Thoracic aorta (tissue), 2 donors: ENCODE measurements at places on chromosomes 1 and 21. TPM values are rescaled to one million over a fixed set of nuclear protein-coding genes. Genes with fewer than 3 reads are reported as not detected.
A peak's percentile ranks its signal among the peaks of the same experiment; 100 is the strongest.

TEDDM1 gene
- not detected for total RNA-seq

DNA sequence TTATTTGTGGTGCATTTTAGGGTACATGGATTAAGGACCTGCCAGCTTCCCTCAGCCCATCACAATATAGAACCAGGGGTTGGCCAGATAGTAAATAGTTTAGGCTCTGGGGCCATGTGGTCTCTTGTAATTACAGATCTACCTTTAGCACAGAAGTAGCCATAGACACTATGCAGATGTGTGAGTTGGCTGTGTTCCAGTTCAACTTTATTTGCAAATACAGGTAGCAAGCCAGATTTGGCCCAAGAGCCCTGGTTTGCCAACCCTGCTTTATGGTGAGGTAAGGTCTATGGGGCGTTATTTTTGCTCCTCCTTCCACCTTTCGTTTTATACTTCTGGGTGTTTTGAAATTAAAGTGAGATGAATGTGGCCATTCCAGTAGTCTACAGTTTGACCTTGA is 48.7 kb downstream of the MRPS6 start:
- H3K4me3 ChIP-seq = no peak overlapping the region
- no peaks in the 10 kb centered on the region for H3K27me3 ChIP-seq
- peaks cover 4% of the 10 kb centered on the region for H3K36me3 ChIP-seq
- H3K27ac ChIP-seq = no peak overlapping the region
- no peak for DNase-seq

GRCh38 chr1:35873243-35873750 is 9.7 kb upstream of the AGO1 start:
- no peaks in the 10 kb centered on the region for H3K27me3 ChIP-seq
- no peak for DNase-seq
- no peaks in the 10 kb centered on the region for H3K4me1 ChIP-seq
- H3K36me3 ChIP-seq = no peaks in the 10 kb centered on the region
- no peak overlapping the region for H3K27ac ChIP-seq
- no peak overlapping the region for H3K4me3 ChIP-seq

GRCh38 chr1:100036718-100037655 is 67.2 kb downstream of the SLC35A3 start:
- peaks cover 16% of the 10 kb centered on the region for H3K4me1 ChIP-seq
- H3K27ac ChIP-seq = peak overlapping the region; percentile 83
- H3K27me3 ChIP-seq = no peaks in the 10 kb centered on the region
- H3K4me3 ChIP-seq = peak overlapping the region; percentile 82

- no peak for DNase-seq
- H3K27me3 ChIP-seq = no peaks in the 10 kb centered on the region
- no peaks in the 10 kb centered on the region for H3K4me1 ChIP-seq
- no peaks in the 10 kb centered on the region for H3K36me3 ChIP-seq
- H3K27ac ChIP-seq = no peak overlapping the region
Measured at GRCh38 chr1:29342351-29342750, 106.0 kb downstream of the PTPRU start.
